ENCODE measurements at places on chromosomes 2 and 18. TPM values are rescaled to one million over a fixed set of nuclear protein-coding genes. Genes with fewer than 3 reads are reported as not detected.

Gene REL
- 2.3 TPM for total RNA-seq

Gene COQ10B
- 41.9 TPM for total RNA-seq

Gene EVA1A
- total RNA-seq = 16.2 TPM

Gene AQP12A
- not detected for total RNA-seq

Gene KIAA2012
- total RNA-seq = under 0.01 TPM

Gene ANO7
- 0.50 TPM for total RNA-seq

Gene LOXL3
- total RNA-seq = 12.6 TPM

Gene LIPG
- total RNA-seq = 0.50 TPM

Gene QPCT
- total RNA-seq = 3.9 TPM

Measured in fibroblast of lung (primary cell).